ENCODE measurements at places on chromosomes 3 and 15.
A peak's percentile ranks its signal among the peaks of the same experiment; 100 is the strongest.

DNA sequence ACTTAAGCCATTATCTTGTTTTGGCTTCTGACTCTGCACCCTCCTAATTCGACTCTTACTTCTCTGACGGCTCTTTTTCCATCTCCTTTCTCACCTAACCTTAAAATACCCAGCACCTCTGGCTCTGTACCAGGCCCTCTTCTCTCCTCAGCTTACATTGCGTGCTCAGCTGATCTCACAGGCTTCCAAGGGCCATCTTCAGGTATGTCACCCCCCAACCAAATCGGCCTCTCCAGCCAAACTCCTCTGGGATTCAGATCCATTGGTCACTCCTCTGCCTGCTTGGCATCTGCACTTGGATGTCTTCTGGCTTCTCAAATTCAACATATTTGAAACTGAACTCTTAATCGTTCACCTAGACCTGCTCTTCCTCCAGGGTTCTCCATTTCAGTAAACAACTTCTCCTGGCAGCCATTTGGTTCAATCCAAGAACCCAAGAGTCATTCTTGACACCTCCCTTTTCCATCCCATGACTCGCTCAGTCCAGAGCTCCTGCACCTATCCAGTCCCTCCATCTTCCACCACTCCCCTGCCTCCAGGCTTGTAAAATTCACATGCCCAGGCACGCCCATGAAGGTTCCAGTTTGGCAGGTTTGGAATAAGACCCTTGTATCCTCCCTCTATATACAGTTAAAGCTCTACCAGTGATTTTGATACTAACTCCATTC, 35.2 kb upstream of the SLC41A3 start:
- DNase-seq: peak; percentile 11

DNA sequence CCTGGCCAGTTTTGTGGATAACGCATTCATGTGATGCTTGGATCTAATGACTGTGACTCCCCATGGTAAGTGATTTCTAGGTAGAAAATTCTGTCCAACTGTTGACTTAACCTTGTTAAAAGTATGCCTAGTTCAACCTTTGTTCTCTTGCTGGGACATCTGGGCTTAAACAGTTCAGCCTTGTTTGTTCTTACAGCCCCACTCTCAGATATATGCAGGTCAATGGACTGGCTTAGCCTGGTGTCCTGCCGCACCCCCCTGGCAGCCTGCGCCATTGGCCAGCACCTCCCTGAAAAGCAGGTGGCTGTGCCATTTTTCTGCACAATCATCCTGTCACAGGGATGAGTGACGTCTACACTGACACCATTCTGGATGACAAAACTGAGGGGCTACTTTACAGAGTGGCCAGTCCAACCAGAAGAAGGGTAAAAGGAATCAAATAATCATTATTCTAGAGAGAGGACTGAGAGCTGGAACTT, 244.7 kb upstream of the ONECUT1 start:
- no peak for DNase-seq

DNA sequence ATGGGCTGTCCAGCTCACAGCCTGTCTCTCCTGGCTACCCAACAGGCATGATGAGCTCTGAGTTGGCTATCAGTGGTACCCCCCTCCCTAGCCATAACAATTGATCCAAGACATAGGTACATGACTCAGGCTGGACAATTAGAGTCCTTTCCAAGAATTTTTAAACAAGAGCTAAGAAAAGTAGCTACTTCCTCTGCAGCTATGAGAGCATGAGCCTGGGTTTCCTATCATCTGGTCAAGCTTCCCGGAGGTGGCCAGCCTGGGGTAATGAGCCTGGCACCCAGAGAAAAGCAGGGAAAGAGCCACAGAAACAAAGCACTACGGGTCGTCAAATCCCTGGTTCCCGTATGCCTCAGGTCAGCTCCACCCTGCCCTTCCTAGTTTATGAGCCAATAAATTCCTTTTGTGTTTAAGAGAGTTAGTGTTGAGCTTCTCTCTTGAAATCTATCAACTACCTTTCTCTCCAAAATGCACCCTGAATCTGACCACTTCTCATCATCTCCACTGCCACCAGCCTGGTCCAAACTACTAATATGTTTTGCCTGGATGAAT, 2.3 kb upstream of the SLC51B start:
- DNase-seq: no peak

DNA sequence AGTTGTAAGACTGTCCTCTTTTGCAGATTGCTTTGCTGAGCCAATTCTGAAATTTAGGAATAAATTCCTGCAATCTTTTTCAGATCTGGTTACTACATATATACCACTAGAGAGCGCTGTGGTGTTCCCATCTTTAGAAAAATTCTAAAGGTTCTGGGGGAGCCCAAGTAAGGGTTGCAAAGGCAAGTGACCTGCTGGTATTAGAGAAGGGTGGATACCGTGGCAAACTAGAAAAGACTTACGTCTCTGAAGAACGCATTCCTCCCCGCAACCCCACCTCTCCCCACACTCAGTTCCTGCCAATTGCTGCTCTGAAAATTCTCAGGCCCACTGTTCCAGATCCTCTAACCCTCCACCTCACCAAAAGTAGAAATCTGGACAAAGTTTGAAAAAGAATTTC, 48.5 kb downstream of the EFHB start:
- peak; percentile 20 for DNase-seq

DNA sequence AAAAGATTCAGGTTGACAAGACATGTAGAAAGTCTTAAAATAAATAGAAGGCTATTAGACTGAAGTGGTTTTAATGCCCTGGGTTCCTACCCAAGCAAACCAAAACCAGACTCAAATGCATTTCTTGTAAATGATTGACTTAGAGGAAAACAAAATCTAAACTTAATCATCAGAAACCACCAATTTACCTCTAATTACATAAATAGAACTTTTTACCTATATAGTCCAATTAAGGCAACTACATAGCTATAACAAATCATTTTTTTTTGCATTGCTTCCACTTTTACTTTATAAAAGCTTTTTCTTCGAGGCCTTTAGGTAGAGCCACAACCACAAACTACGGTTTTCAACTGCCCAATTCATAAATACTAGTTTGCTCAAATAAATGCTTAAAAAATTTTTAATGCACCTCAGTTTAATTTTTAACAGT, 231.3 kb upstream of the ARHGEF26 start:
- DNase-seq: no peak

- DNase-seq: no peak
Observed at GRCh38 chr15:50138391-50138790, 19.4 kb upstream of the ATP8B4 start.

Data from RWPE1 (cell line).